ENCODE measurements at places on chromosomes 11 and 22. TPM values are rescaled to one million over a fixed set of nuclear protein-coding genes. Genes with fewer than 3 reads are reported as not detected.

The RAB39A gene
- 36.2 TPM for total RNA-seq

The BTBD18 gene
- not detected for total RNA-seq

The PRG3 gene
- total RNA-seq: not detected

The IFITM10 gene
- not detected for total RNA-seq

The NPTXR gene
- total RNA-seq: not detected

The SHANK3 gene
- 0.04 TPM for total RNA-seq

The CALCA gene
- total RNA-seq: not detected

The CRYBA4 gene
- total RNA-seq: not detected

The GCAT gene
- 87.8 TPM for total RNA-seq

The PATE2 gene
- not detected for total RNA-seq

The KRTAP5-4 gene
- not detected for total RNA-seq

The TEX12 gene
- not detected for total RNA-seq

The LMNTD2 gene
- total RNA-seq: 6.2 TPM

The PPP1CA gene
- total RNA-seq: 332 TPM

The HTR3B gene
- 2.2 TPM for total RNA-seq

The RFPL3 gene
- not detected for total RNA-seq

The CARD10 gene
- total RNA-seq: not detected
